ENCODE measurements at places on chromosomes 12 and 14. TPM values are rescaled to one million over a fixed set of nuclear protein-coding genes. Genes with fewer than 3 reads are reported as not detected.

Gene FGD6
- 9.8 TPM for total RNA-seq

Gene CCND2
- total RNA-seq, result 217 TPM

Gene RNASE2
- total RNA-seq, result 1.1 TPM

Gene JDP2
- 37.1 TPM for total RNA-seq

Gene PTHLH
- 0.58 TPM for total RNA-seq

Data from colonic mucosa (tissue), 4 donors.